Psoas muscle (tissue), 8 donors: ENCODE measurements at places on chromosomes 3 and 15. TPM values are rescaled to one million over a fixed set of nuclear protein-coding genes. Genes with fewer than 3 reads are reported as not detected.

GRCh38 chr3:171374260-171374659 lies 85.9 kb downstream of the TNIK start:
- DNase-seq, result no peak

DNA sequence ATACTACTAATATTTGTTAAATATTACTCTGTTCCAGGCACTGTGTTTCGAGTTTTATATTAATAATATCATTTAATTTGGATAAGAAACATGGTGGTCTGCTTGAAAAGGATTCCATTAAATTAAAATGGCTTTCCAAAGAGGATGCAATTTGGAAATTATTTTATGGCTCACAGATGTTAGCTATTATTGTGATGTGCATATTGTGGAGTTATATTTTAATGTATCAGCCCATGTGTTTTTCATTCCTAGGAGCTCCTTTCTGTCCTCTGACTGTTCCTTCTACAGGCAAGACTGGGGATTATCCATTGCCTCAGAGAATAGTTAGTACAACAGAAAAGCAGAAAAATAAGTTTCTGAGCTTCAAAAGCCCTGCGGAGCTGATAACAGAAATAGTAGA lies 376.7 kb upstream of the PDZRN3 start:
- DNase-seq, result no peak

GRCh38 chr15:83653639-83654378 lies at the start of gene ADAMTSL3:
TSS of gene ADAMTSL3 (plus strand) at chr15:83654123. CDS start at chr15:83655762, 1,639 bp downstream.
- DNase-seq, result peak; percentile 86

- DNase-seq, result no peak
Measured at GRCh38 chr3:116920826-116921610, 211.4 kb downstream of the TUSC7 start.

Gene TIGIT
- 0.07 TPM for total RNA-seq

Gene CD200R1L
- total RNA-seq, result not detected

DNA sequence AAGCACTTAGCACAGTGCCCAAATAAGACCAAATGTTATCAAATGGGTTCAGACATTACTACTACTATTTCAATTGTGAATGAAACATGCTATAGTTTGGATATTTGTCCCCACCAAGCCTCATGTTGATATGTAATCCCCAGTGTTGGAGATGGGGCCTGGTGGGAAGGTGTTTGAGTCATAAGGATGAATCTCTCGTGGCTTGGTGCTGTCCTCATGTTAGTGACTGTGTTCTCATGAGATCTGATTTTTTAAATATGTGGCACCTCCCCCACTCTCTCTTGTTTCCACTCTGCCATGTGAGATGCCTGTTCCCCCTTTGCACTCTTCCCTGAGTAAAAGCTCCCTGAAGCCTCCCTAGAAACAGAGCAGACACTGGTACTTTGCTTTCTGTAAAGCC lies 148.7 kb upstream of the TGFBR2 start:
- DNase-seq, result no peak

Gene USP19
- total RNA-seq, result 91.1 TPM

DNA sequence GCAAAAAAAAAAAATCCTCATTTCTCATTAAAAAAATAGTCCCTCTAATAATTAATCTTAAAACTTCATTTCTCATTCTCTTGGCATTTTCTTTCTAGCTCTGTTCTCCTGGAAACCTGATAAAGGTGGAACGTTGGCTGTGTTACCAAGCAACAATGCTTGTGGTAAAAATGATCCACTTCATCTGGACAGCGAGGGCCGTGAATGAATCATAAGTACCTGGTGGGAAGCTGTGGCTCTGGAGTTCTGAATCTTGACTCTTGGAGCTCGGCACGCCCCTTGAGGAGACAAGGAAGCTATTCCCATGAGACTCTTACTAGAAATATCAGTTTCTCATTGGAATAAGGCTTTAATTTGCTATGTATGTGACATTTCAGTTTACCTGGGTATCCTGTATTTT lies 32.5 kb downstream of the BCL2L10 start:
- DNase-seq, result no peak

DNA sequence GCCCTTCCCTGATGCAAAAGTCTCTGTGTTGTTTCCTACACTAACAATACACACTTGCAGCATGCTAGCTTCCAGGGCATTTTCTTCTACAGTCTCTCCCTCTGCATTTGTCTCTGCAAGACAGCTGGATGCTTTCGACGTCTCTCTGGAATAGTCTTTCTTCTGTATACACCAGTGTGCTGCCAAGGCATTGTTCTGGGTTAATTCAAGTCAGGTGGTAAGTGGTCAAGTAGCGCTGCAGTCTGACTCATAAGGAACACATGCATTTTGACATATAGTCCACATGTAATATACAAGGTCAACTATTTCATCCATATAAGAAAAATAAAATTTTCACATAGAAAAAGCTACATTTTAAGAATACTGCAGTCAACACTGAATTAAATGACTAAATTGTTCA lies 92.7 kb downstream of the MYLK start:
- DNase-seq, result no peak

DNA sequence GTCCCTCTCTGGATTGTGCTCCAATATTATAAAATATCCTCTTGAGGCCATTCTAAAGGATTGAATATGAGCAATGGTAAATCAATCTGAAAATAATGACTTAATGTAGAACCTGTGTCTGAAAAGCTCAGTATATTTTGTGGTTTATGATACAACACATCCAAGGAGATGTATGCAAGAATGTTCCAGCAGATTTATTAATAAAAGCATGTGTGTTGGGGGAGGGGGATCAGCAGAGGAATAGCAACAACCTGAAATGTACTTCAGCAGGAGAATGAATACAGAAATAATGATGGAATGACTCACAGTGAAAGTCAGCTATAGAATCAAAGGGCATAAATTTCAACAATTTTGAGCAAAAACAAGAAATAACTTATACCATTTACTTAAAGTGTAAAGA lies 56.7 kb upstream of the NUDT16 start:
- DNase-seq, result no peak

Gene MYO5C
- 2.2 TPM for total RNA-seq

DNA sequence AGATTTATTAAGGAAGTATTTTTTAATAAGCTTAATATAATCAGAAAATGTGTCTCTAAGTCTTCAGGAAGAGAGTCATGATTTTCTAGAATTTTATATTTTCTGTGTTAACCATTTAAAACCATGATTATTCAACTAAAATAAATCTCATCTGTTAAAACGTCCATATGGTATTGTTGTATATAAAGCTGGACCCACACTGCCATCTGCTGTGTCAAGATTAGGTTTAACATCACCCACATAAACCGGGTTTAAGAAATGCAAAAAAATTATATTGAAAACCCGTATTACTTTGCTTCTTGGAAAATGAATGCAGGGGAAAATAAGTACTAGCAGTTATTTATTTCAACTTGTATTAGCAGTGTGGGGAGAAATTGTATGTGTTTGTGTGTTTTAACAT lies 9.5 kb upstream of the CCDC66 start:
- DNase-seq, result no peak

DNA sequence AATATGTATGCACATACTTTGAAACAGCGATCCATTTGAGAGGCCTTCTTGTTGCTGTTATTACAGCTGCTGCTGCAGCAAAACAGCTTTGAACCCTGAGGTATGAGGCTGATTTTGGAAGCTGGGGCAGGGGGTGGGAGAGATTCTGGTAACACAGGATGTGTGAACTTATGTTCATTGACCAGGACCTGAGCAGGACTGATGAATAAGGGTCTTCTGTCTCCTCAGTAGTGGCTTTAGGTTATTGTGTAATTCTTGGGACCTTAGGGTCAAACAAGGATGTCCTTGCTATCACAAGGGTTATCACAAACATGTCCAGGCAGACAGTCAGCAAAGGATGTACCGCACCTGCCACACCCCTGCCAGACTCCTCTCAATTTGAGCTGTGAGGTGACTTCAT lies 41.6 kb downstream of the CTDSPL start:
- DNase-seq, result no peak

Gene POLG
- 47.7 TPM for total RNA-seq

Gene TBC1D21
- total RNA-seq, result not detected

- peak; percentile 61 for DNase-seq
Measured at GRCh38 chr3:100400419-100400779, 490 bp downstream of the TOMM70 start.

Gene SAXO2
- total RNA-seq, result 4.2 TPM
